ENCODE measurements at places on chromosomes 4 and X.

- no peak for DNase-seq
These were observed 128.3 kb upstream of the ARMCX2 start for GRCh38 chrX:101787934-101788333.

GRCh38 chr4:114180481-114180880, 201.0 kb upstream of the ARSJ start:
- DNase-seq, result peak; percentile 90

DNA sequence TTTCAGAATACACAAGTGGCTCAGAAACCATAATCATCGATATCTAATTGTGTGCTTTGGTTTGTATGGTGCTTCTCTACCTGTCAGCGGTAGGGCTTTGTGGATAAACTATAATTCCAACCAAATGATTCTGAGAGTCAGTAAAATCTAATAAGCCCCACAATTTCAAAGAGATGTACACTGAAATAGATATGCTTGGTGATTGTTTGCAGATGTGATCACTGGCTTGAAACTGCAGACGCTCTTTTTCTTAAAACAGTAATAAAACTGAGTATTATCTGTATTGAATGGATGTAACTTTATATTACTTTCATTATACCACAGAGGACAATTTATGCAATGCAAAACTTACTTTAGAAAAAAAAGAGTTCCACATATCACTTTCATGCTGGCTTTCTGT, 198.8 kb upstream of the ANXA10 start:
- no peak for DNase-seq

GRCh38 chr4:184413261-184414046, 60.9 kb downstream of the IRF2 start:
- DNase-seq, result no peak

- DNase-seq, result no peak
These were observed 228.1 kb downstream of the THOC2 start for GRCh38 chrX:123504630-123505270.

DNA sequence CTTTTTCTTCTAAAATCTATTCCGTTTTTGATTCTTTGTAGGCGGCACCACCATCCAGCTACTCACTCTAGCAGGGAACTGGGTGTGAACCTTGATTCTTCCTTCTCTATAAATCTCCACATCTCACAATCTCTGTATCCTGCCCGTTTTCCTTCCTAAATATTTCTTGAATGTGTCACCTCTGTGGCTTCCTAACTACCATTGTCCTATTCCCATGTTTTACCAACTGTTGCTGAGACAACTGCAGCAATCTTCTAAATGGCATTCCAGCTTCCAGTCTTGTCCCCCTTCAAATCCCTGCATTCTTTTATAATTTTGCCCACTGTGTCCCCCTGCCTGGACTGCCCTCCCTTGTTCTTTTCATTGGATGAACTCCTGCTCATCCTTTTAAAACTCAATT, 641.3 kb downstream of the RPA4 start:
- DNase-seq, result no peak

- DNase-seq, result no peak
These were observed 89.0 kb downstream of the TRAPPC11 start for GRCh38 chr4:183747931-183748670.

- DNase-seq, result no peak
These were observed 6.7 kb downstream of the SRD5A3 start for GRCh38 chr4:55352726-55353125.
